ENCODE measurements at places on chromosomes 7 and 10. TPM values are rescaled to one million over a fixed set of nuclear protein-coding genes. Genes with fewer than 3 reads are reported as not detected.

GRCh38 chr7:31121601-31122000, 69.5 kb downstream of the ADCYAP1R1 start:
- DNase-seq: no peak

GRCh38 chr7:116329686-116330503, 119.6 kb downstream of the TES start:
- DNase-seq: no peak

GRCh38 chr10:4556527-4556926, 269.5 kb upstream of the AKR1E2 start:
- DNase-seq: no peak

GRCh38 chr10:10977978-10978377, 39.7 kb upstream of the CELF2 start:
- DNase-seq: no peak

DNA sequence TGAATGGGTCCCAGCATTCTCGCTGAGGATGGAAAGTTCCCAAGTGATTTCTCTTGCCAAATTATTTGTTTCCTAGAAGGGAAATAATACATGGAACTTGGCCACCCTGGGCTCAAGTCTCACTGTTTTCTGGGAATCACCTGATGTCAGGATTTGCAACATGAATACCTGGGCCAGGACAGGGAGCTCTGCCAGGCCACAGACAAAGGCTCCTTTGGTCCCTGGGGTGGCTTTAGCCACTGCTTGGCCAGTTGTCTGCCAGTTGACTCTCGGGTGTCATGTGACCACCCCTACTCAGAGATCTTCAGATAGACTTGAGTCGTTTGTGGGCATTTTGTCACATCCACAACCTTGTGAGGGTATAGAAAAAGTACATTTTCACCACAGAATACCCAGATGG, 258.0 kb upstream of the HABP2 start:
- no peak for DNase-seq

DNA sequence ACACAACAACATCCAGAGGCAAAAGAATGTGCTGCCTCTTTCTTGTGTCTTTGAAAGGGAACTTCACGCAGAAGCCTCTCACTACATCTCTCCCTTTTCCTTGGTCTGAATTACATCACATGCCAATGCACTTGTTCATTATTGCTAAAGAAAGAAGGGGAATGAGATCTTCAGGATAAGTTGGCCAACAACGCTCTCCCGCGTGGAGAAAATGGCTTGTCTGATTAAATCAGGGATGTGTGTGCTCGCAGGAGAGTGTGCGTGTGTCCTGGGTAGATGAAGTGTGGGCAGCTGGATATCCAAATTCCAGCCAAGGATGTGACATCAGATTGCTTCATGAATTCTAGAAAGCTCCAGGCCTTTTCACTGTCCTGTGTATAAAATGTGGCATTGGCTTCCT, 541.6 kb upstream of the FZD8 start:
- DNase-seq: no peak

GRCh38 chr7:117308891-117309290, 14.0 kb downstream of the WNT2 start:
- DNase-seq: no peak

GRCh38 chr7:14001139-14001538, 11.7 kb upstream of the ETV1 start:
- DNase-seq: no peak

GRCh38 chr7:154546946-154547587, 455.9 kb downstream of the PAXIP1 start:
- no peak for DNase-seq

DNA sequence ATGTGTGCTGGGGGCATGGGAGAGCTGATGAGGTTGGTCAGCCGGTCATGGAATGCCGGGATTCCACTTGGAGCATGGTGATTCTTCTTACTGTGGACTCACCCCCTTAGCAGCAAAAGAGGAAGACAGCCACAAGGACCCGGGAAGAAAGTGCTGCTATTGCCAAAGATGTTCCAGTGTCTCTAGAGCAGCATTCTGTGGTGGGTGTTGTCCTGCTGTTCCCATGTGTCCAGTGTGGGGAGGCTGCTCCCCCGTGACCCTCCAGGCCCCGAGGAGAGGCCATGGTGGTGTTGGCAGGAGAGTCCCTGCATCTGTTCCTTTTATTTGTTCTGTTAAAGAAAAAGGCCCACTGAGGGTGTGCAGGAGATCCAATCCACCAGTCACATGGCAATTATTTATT, 499.4 kb downstream of the RPS24 start:
- DNase-seq: no peak

- no peak for DNase-seq
These were observed 52.3 kb downstream of the TACR2 start for GRCh38 chr10:69364232-69364940.

GRCh38 chr7:121447243-121447910, 51.3 kb upstream of the FAM3C start:
- DNase-seq: no peak

GRCh38 chr10:31618541-31619291, 299.7 kb downstream of the ZEB1 start:
- DNase-seq: no peak

GRCh38 chr7:156739596-156739995, 99.0 kb downstream of the RNF32 start:
- DNase-seq: no peak

GRCh38 chr7:95525503-95525902, 39.8 kb downstream of the ASB4 start:
- DNase-seq: no peak

DNA sequence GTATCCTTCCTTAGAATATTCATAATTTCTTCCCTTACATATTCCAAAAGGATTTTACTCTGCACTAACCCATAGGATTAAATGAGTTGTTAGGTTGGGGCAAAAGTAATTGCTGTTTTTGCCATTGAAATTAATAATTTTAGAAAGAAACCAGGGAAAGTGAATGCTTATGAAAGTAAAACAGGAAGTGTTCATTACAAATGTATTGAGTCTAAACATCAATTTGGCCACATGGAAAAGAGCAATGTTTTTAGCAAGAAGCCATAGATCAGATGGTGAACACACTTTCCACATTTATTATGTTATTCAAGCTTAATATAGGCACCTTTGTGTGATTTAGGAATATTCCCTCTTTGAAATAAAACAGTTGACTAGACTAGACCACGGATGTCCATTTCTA, 102.9 kb downstream of the SUGCT start:
- DNase-seq: no peak

DNA sequence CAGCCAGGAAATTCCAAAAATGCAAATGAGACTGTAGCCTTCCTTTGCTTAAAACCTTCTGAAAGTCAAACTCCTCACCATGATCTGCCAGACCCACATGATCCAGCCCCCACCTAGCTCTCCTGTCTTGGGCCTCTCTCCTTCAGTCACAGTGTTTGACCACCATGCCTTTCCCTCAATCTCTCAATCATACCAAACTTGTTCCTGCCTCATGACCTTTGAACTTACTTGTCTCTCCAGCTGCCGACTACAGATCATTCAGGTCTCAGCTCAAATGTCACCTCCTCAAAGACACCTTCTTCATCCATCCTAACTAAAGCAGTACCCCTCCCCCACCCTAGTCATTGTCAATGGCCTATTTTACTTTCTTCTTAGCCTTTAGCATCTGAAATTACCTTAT, 9.3 kb upstream of the ADD3 start:
- DNase-seq: no peak

Gene SUGCT
- 1.9 TPM for total RNA-seq

Gene TSPAN12
- not detected for total RNA-seq

Gene UFSP1
- total RNA-seq: 1.7 TPM

Gene CUL2
- 42.7 TPM for total RNA-seq

Gene C10orf95
- total RNA-seq: 0.32 TPM

Gene OPALIN
- not detected for total RNA-seq

Gene GLI3
- total RNA-seq: 0.18 TPM
